ENCODE measurements at places on chromosomes 3 and 15.

DNA sequence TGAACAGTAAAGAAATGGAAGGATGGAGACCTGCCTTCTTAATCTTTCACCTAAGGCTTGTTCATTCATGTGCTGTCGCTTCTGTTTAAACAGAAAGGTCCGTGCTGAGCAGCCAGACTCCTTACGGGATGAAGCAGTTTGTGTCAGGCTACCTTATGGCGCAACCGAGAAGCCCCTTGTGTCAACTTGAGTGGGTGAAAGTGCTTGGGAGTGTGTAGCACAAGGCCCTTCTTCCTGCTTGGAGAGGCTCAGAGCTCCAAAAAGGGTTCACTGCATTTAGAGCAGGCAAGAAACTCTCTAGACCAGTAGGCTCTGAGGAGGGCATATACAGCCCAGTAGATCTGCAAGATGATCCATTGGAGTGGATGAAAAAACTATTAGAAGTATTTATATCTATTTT is 16.0 kb downstream of the CAPN3 start:
- DNase-seq = no peak

- DNase-seq = no peak
Measured at GRCh38 chr3:61743067-61743466, 181.7 kb downstream of the PTPRG start.

DNA sequence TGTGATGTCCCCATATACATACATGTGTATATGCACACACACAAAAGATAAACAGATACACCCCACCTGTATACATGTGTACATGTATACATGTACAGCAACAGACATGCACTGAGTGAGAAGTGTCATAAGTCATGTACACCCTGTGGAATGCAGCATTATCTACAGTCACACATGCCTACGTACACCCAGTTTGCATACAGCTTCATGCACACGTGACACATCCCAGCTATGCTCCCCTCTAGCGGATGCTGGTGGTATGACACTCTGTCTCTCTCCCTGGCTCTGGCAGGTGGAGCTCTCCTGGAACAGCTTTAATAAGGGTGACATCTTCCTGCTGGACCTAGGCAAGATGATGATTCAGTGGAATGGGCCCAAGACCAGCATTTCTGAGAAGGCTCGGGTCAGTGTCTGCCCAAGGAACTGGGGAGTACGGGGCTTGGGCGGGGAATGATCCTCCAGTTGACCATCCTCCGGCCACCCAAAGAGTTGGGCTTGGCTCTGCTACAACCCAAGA is 6.3 kb downstream of the VILL start:
- peak; percentile 62 for DNase-seq

GRCh38 chr15:70632491-70633102 is 130.8 kb downstream of the UACA start:
- DNase-seq = no peak

DNA sequence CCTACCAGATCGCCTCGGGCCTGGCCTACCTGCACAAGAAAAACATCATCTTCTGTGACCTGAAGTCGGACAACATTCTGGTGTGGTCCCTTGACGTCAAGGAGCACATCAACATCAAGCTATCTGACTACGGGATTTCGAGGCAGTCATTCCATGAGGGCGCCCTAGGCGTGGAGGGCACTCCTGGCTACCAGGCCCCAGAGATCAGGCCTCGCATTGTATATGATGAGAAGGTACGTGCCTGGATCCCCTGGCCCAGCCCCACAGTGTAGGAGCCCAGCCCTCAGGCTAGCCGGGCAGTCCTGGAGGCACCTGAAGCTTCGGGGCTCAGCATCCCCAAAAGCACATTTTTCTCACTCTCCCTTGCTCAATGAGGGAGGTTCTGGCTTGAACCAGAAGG is 135.8 kb downstream of the LRRK1 start:
- DNase-seq = no peak

DNA sequence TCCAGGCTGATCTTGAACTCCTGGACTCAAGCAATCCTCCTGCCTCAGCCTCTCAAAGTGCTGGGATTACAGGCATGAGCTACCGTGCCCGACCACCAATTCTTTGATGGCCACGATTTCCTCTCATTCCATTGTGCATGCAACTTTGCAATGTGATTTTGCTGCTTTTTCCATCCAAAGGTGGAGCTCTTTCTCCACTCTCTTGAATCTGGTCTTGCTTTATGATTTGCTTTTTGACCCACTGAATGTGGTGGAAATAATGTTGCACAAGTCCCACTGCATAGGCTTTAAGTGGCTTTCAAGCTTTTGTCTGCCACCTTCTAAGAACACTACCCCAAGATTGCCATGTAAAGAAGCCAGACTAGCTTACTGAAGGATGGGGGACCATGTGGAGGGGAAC is 10.6 kb downstream of the RPS27L start:
- DNase-seq = peak; percentile 60

DNA sequence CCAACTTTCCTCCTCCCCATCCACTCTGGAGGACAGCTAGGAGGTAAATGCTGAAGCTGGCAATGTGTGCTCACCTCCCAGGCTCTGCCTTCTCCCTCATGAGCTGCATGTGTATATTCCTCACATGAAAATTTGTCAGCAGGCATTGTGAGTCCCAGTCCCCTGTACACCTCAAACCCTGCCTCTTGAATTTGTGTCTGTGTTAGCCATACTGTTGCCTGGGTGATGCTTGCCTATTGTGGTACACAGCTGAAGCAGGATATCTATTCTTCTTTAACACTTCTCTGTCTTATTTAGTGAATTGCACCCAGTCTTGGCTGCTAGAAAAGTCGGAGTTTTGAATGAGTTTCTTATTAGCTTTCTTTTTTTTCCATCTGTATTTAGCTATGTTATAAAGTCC is 586.0 kb upstream of the TGFBR2 start:
- no peak for DNase-seq

- DNase-seq = no peak
Measured at GRCh38 chr15:55546718-55547117, 38.7 kb upstream of the DNAAF4 start.

GRCh38 chr3:78703944-78704343 is 1063.9 kb downstream of the ROBO1 start:
- no peak for DNase-seq

DNA sequence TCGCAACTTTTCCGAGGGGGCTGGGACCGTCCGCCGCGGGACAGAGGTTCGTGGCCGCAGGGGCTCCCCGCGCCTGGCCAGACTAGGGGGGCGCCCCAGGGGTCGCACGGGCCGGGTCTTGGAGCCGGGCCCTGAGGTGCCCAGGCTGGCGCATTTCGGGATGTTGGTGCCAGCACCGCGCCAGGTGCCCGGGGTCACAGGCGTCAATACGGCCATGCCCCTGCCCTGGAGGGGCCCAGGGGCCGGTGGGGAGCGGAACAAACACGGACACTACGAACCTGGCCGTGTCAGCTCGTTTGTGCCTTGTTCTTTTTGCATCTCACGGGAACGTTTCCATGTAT is 366 bp downstream of the TM6SF1 start:
- DNase-seq = no peak

DNA sequence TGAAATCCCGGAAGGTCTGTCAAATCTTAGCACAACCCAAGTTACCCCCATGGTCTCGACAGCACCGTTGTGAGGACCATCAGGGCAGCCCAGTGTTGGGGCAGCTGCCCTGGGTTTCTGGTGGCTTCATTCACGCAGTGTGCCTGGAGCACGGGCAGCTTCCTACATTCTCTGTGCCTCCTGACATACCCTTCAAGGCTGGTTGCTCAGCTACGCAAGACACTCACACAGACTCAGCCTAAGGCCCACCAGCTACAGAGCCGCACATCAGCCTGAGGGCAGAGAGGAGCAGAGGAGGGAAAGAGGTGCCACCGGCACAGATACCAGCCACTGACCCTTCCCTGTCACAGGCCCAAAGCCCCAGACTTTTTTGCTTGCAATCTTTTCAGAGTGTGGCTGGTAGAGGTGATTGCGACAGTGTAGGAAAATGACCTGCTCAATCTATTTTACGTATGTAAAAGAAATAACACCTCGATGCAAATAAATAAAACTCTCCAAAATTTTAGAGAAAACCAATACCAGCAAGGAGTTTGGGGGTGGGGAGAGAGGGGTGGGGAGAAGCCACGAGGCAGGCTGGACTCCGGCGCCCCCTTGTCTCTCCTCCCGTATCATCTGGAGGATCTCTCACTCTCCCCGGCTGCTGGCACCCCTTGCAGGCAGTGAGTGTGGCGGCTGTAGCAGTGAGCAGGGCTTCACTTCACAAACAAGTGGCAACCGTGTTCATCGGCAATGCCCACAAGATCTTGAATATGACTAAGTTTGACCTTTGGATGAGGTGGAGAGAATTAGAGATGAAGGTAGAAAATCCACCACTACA is 12.7 kb downstream of the CSPG5 start:
- DNase-seq = no peak

DNA sequence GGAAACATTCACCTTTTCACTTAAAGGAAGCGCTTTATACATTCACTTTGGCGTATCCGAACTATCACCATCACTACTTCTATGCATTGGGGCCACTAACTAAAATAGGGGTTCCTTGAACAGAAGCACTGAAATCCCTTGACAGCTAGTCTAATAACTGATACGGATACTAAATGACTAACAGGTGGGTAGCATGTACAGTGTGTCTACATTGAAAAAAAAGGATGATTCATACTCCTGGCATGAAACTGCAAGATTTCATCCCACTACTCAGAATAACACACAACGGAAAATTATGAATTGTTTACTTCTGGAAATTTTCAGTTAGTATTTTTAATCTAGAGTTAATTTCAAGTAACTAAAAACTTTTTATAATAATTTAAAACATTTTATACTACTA is 96.7 kb downstream of the SMARCC1 start:
- DNase-seq = no peak

DNA sequence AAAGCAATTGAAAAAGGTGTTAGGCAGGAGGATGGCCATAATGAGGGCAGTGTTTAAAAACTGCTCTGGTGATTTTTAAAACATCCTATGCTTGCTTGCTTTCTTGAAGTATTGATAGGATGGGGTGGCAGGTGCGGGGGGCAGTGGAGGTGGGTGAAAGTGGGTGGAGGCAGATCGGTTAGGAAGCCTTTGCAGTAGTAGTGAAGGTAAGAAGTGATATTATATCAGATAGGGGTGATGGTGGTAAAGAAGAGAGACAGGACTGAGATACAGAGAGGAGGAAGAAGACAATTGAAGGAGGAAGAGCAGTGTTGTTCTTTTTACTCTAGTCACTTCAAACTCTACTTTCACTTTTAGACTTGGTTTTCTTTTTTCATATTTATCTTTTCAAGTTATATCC is 11.1 kb downstream of the ZNF80 start:
- no peak for DNase-seq

DNA sequence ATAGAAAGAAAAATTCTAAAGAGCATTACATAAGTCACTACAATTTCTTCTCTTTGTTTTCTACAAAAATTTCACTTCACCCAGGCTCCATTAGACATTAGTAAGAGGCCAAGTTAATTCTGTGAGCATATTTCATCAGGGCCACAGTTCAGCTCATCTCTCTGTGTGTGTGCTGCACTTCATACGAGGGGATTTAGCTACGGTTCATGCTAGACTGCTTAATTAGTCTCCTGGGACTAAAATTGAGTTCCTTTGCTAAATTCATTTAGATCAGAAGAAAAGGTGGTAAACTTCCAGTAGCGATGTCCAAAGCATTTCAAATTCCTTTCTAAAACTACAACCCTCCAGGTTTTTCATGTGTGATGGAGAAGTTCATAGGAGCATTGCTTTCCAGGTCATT is 83.1 kb upstream of the SETMAR start:
- DNase-seq = no peak

Measured in fibroblast of gingiva (primary cell).